ENCODE measurements at places on chromosomes 5 and 9. TPM values are rescaled to one million over a fixed set of nuclear protein-coding genes. Genes with fewer than 3 reads are reported as not detected.
A peak's percentile ranks its signal among the peaks of the same experiment; 100 is the strongest.

The SUSD3 gene
- 7.9 TPM for total RNA-seq

GRCh38 chr5:147750065-147750464 is 32.5 kb downstream of the JAKMIP2 start:
- DNase-seq = no peak

DNA sequence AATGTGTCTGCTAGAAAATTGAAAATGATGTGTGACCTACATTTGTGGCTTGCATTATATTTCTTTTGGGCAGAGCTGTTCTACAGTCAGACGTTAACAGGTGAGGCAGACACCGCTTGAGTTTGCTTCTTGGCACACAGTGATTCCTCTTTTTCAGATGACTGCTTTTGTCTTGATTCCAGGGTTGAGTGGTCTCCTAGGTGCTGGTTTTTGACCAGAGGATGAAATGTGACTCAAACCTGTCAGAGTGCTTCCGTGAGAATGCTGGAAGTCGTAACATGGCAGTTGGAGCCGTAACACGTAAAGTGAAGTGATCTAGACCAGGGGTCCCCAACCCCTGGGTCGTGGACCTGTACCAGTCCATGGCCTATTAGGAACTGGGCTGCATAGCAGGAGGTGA is 28.3 kb upstream of the NDFIP1 start:
- DNase-seq = no peak

DNA sequence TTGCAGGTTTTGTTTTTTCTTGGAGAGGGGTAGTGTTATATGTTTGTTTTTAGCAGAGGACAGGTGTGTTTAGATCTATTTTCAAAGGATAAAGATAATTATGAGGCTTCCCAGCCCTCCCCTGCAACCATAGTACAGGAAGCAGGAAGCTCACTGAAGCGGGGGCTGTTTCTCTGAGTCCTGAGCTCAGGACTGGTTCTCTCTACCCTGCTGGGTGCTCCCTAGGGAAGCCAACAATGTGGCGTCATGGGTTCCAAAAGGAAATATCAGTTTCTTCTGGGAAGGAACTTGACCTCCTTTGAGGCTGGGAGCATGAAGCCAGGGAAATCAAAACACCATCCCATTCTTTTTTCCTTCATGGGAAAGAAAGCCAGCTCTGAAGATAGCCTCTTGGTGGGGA is 62.2 kb downstream of the RAD23B start:
- DNase-seq = no peak

GRCh38 chr5:134136221-134136631 is 21.7 kb downstream of the TCF7 start:
- peak; percentile 16 for DNase-seq

DNA sequence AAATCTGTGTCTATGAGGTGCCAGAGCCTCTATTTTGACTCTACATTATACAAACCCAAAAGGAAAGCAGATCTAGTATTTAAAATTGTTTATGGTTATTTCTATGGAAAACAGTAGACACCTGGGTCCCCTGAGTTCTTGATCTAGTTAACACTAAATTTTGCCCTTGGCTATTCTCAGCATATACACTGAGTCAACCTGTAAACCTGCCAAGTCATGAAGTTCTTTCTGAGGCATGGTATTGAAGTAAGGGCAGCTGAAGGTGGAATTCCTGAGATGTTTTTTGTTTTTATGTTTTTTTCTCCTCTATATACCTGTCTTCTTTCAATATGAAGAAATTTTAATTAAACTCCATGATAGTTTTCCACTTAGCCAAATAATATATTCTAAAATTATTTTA is 120.2 kb downstream of the PDE4D start:
- DNase-seq = no peak

The PCDHB14 gene
- 7.1 TPM for total RNA-seq

The C5orf24 gene
- total RNA-seq = 51.6 TPM

DNA sequence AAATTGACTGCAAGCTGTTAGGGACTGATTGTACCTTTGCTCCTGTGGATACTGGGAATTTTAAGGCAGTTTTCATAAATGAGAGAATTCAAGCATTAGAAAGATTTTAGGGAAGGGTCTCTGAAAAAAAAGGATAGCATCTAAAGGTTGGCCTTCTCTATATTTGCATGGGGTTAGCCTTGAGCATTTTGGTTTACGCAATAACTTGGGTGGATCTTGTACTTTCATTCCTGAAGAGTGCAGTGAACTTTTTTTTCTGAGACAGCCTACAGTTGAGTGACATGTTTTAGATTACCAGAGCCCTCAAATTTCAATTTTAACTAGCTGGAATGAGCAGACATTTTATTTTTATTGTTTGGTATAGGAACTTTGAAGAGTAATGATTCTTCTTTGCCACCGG is 91.6 kb upstream of the NR3C1 start:
- no peak for DNase-seq

- no peak for DNase-seq
These were observed 56.6 kb downstream of the HSD17B3 start for GRCh38 chr9:96245399-96245798.

DNA sequence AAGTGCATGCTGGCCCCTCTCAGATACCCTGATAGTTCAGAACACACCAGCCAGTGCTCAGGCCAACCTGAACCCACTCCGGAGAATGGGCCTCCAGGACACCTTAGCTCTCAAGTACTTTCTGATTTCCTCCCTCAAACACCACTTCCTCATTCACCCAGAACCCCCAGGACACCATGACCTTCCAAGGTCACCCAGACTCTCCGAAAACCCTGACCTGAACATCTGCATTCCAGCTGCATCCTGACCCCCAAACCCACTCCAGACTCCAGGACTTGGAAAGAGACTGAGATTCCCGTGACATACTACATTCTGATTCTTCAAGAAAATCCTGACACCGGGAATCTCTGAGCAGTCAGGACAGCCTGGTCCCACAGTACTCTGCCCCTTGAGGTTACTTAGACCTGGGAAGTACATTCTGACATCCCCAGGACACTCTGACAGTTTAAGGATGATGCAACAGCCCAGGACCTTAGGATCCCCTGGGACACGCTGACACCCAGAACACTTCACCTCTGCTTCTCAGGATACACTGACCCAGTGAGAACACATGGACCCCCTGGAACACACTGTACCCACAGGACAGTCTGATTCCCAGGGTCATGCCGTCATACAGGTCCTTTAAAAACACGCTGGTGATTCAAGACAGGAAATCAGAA is 747 bp upstream of the PROP1 start:
- DNase-seq = no peak

GRCh38 chr5:170306381-170306831 is 8.8 kb upstream of the LCP2 start:
- DNase-seq = peak; percentile 64

The SPARC gene
- total RNA-seq = 588 TPM

DNA sequence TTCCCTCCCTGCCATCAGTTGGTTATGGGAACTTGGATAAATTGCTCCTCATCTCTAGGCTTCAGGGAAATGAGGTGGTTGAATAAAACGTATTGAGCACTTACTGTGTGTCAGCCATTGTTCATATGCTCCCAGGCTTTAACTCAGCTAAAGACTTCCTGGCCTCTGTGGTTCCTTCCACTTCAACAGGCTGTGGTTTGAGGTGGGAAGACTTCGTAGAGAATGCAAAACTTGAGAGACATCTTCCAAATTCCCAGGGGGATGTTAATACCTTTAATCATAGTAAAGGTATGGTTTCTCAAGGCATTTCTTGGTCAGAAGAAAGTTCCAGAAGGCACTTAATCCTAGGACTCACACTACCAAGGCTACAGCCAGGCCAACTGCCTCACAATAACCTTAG is 1.5 kb upstream of the GPX3 start:
- no peak for DNase-seq

The PCSK5 gene
- 43.2 TPM for total RNA-seq

DNA sequence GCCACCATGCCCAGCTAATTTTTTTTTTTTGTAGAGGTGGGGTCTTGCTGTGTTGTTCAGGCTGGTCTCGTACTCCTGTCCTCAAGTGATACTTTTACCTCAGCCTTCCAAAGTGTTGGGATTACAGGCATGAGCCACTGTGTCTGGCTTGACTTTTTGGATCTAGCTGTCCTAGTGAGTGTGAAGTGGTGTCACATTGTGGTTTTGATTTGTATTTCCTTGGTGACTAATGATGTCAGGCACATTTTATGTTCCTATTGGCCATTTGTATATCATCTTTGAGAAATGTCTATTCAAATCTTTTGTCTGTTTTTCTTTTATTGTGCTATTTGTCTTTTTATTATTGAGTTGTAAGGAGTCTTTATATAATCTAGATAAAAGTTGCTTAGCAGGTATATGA is 53.5 kb upstream of the MCCC2 start:
- DNase-seq = no peak

DNA sequence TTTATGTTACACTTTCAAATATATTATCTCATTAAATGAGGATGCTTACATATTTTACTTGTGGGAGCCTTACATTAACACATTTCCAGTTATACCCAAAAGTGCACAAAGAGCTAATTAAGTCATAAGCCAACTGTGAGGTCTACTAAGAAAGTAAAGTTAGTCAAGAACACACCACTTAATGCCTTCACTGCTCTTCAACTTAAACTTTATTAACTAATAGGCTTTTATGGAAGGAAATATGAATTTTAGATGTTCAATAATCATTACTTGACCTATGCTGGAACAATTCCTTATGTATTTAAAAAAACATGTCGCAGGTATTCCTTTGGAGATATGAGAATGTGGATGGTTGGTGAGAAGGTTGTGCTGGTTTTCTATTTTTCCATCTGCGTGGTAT is 3.4 kb downstream of the ST8SIA4 start:
- no peak for DNase-seq

GRCh38 chr9:78620303-78620702 is 323.4 kb downstream of the PSAT1 start:
- DNase-seq = no peak

The FBN2 gene
- 0.95 TPM for total RNA-seq

DNA sequence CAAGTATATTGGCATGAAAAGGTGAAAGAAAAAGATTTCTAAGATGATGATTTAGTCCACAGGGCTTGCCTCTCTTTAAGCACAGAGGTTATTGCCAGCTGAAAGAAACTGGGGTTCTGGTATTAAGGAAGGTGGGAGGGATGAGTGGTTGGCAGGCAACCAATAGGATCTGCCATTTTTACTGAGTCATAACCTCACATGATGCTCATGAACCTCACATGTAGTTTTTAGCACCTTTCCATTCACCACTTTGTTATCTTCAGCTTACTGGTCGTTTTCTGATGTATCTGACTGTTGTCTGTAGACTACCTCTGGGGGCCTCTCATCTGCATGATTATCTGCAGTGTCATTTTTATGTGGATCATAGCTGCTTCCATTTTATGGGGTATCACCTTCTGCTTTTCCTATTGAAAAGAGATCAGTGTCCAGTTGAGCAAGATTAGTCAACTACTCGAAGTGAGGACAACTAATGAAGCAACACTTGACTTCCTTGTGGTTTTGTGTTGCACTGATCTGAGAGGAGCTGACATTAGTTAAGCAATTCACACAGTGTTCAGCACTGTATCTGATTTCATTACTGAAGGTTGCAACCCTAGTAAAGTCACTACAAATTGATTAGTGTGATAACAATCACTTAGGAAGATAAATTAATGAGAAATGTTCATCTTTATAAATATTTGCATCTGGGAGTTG is 186.3 kb downstream of the SGCD start:
- DNase-seq = no peak

DNA sequence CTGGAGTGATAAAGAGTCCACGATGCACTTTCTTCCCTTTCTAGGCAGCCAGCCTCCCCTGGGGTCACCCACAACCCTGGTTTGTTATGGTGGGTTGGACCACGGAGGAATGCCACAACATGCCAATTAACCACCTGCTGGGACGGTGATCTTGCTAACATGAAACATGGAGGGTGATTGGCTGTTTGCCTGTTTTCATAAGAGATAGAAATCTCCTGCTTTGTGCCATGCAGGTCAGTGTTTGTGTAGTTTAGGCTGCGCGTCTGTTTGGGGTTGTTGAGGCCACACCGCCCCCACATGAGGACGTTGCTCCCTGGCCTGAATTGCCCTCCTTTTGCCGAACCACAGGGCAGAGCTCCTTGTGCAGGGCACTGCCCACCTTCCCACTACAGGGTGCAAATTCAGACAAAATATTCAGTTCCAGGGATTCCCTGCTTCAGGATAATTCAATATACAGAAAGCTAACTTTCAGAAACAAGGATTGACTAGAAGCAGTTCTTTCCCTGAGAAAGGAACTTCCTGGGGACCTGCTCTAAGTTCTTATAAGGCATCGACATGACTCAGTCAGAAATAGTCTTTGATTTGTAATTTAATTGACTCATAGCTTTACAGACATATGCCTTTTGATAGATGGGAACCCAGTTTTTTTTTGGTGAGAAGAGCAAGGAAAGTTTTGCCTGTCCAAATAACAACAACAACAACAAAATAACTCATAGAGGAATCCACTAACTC is 427.6 kb downstream of the GADD45G start:
- no peak for DNase-seq

DNA sequence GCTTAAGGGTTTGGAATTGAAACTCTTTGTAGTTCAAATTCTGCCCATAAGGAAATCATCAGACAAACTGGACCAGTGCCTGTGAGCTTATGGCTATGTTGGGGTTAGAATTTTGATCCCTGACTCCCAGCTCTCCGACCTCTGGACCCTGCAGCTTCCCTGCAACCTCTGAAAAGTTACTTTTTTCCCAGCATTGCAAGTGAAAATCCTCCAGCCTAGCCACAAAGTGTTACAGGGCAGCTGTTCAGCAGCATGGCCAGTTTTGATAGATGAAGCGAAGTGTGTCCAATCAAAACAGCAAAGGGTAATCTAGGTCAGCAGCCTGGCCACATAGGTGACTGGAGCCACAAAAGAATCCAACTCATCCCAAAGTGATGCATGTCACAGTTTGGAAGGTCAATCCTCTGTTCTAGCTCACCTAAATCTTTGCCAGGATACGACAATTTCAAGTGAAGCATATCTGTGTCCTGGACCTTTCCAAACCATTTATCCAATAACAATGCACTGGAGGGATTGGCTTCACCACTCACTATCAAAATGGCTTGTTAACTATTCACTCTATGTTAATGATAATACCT is 4.7 kb upstream of the CPEB4 start:
- no peak for DNase-seq

The RNF180 gene
- 9.8 TPM for total RNA-seq

GRCh38 chr9:4070266-4070665 is 229.6 kb downstream of the GLIS3 start:
- no peak for DNase-seq

DNA sequence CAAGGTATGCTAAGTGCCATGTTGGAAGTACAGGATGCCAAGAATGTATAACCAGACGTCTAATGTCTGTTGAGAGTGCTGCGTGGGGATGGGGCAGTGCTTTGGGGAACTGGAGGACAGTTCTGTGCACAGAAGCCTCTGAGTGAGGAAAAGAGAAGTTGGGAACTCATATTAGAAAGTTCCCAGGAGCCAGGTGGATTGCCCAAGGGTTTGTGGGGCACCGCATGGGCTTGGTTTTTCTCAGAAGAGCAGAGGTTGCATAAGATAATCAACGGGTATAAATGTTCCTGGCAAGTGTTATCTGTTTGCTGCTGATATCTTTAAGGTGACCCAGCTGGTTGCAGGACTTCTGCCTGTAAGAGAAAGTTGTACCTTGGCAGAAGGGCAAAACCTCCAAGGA is 13.1 kb downstream of the HRH2 start:
- DNase-seq = no peak

The PCDHB9 gene
- total RNA-seq = 2.2 TPM
